ENCODE measurements at places on chromosomes 7 and 10. TPM values are rescaled to one million over a fixed set of nuclear protein-coding genes. Genes with fewer than 3 reads are reported as not detected.

Gene WEE2
- total RNA-seq, result not detected

Gene SYNPO2L
- not detected for total RNA-seq

Gene GHRHR
- total RNA-seq, result not detected

Gene UCMA
- not detected for total RNA-seq

Gene PRKG1
- total RNA-seq, result 66.9 TPM

Gene AGAP5
- total RNA-seq, result 11.2 TPM

Gene EXOC4
- total RNA-seq, result 27.2 TPM

Gene PI4K2A
- 5.6 TPM for total RNA-seq

Gene SLC29A4
- not detected for total RNA-seq

GRCh38 chr7:41955451-41955850 lies 252.6 kb upstream of the INHBA start:
- DNase-seq, result no peak

DNA sequence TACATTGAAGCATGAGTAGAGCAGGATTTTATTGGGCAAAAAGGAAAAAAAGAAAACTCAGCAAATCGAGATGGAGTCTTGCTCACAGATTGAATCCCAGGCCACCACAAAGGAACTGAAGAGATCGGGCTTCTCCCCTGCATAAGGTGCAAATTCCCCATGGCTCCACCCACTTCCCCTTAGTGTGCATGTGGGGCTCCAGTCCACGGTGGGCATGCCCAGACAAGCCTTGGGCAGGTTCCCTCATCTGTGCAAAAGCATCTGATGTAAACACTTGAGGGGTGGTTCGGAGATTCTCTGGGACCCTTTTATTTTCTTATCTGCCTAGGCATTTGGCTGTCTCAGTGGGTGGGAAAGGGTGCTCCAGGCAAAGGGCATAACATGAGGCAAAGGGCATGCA lies 150.7 kb downstream of the CFTR start:
- DNase-seq, result no peak

- no peak for DNase-seq
These were observed 10.6 kb upstream of the BPGM start for GRCh38 chr7:134636008-134636449.

- DNase-seq, result no peak
These were observed 27.2 kb downstream of the CCM2 start for GRCh38 chr7:45026984-45027773.

DNA sequence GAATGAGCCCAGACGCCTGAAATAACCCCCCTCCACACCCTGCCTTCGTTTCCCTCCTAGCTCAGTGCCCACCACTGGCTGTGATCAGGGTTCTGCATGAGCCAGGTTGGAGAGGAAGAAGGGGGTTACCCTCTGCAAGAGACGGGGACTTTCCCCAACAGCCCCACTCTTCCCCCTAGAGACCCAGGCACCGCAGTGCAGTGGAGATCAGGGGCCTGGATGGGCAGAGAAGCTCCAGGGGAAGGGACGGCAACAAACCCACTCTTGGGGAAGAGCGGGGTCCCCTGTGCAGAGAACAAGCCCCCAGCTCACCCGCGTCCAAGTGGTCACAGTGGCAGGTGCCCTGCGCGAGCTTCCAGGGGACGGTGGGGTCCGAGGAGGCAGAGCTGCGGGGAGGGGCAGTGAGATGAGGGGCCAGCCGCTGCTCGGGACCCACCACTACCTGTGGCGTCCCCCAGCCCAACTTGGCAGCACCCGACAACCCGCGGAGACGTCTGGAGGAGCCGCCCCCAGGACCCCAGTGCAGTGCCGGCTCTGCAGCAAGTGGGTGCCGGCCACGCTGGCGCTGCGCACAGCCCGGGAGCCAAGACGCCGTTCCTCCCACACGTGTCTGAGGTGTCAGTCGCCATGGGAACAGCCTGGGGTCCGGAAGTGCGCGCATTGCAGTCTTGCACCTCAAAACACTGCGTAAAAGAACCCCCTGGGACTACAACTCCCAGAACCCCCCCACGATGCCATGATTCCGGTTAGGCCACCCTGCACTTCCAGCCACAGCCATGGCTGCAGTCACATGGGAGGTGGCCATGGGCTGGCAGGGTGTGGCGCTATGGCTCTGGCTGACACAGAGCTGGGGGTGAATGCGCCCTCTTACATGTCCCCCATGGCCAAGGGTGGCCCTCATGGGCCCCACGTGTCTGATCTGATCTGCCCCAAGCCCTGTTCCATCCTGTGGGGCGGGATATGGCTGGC lies 45.8 kb upstream of the WIPI2 start:
- DNase-seq, result no peak

- no peak for DNase-seq
These were observed 132.3 kb upstream of the MKI67 start for GRCh38 chr10:128258421-128258976.

DNA sequence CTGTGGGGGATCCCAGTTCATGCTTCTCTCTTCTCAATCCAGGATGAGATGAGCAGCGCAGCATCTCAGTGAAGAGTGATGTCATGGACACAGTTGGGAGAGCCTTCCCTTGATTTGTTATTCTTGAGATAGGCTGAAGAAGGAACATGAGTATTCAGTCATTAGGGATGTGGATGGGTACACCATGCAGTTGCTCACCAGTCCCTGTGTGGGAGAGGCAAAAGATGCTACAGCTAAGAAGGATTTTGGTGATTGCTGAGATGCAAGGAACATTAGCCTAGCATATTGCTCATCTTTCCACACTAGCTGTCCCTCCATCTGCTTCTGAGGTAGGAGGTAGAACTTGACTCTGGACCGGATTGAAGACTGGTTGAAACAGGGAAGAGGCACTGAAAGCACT lies 179.6 kb downstream of the GALNT17 start:
- DNase-seq, result no peak

- no peak for DNase-seq
These were observed 627.4 kb downstream of the CALN1 start for GRCh38 chr7:71784781-71785180.

DNA sequence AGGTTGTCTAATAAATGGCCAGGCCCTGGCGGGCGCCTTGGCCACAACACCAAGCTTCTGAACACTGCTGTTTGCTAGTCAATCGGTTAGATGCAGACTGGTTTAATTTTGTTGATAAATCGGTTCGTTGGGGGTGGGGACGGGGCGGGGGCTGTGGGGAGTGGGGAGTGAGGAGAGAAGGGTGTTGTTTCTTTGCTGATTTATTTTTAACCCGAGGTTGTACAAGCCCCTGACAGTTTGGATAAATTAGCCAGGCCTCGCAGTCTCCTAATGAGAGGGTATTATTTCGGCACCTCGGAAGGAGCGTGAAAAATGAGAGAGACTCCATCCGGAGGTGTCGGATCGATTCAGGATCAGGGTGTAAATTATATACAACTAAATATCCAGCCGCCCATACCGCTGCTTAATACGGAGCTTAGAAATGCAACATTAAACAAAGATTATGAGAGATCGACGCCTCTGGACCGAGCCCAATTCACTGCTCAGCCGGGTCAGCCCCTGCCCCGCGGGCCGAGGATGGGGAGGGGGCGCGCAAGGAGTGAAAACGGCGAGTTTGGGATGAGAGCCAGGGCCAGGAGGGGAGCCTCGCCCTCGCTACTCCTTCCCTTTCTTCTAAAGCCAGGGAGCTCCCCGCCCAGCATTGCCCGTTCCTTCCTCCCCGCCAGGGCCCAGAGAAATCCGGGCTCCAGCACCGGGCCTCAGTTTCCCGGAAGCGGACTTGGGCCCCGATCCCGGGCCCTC lies 8.0 kb downstream of the UNCX start:
- no peak for DNase-seq

Data from uterus (tissue), 4 donors.